Left ventricle myocardium inferior (tissue), 1 donor: ENCODE measurements at places on chromosomes 12 and 14.

GRCh38 chr14:22622255-22622654 is 21.9 kb downstream of the OR6J1 start:
- DNase-seq = no peak

GRCh38 chr14:76193696-76194095 is 42.0 kb downstream of the GPATCH2L start:
- no peak for DNase-seq

GRCh38 chr14:96584199-96584906 is 82.2 kb downstream of the PAPOLA start:
- no peak for DNase-seq

GRCh38 chr12:93653079-93653478 is 24.1 kb upstream of the CRADD start:
- no peak for DNase-seq

GRCh38 chr12:18576104-18576626 is 161.6 kb downstream of the PLCZ1 start:
- DNase-seq = no peak

GRCh38 chr12:3896356-3896755 is 23.2 kb upstream of the PARP11 start:
- no peak for DNase-seq

- no peak for DNase-seq
Measured at GRCh38 chr12:67302162-67302561, 33.0 kb downstream of the CAND1 start.

- no peak for DNase-seq
Measured at GRCh38 chr12:92107094-92107493, 38.6 kb downstream of the BTG1 start.

GRCh38 chr12:56687223-56688128 is 608 bp downstream of the PTGES3 start:
- DNase-seq = peak; percentile 49

GRCh38 chr12:62604373-62604772 is 137.7 kb downstream of the MON2 start:
- DNase-seq = no peak

GRCh38 chr12:38878986-38879385 is 26.4 kb downstream of the CPNE8 start:
- DNase-seq = no peak

GRCh38 chr12:106434526-106434925 is 77.0 kb downstream of the POLR3B start:
- no peak for DNase-seq

- DNase-seq = no peak
Measured at GRCh38 chr12:108806921-108807320, 50.5 kb downstream of the SSH1 start.

DNA sequence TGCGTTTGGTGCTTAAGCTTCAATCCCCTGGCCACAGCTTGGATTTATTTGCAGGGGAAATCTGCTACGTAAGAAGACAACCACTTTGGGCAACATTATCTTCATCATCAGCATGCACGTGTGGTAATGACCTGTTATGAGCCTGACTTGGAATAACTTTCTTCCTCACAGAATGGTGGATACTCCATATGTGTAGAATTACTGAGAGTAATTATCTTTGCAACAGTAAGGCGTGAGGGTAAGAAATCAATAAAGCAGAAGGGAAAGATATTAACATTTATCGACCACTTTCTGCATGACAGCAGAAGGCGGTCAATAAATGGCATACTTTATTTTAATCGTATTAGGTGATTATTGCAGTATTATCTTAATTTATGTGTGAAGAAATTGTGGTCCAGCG is 152.7 kb downstream of the RGS6 start:
- DNase-seq = no peak
